ENCODE measurements at places on chromosomes 7 and 10.

- DNase-seq = no peak
Observed at GRCh38 chr7:12757443-12757842, 70.0 kb downstream of the ARL4A start.

DNA sequence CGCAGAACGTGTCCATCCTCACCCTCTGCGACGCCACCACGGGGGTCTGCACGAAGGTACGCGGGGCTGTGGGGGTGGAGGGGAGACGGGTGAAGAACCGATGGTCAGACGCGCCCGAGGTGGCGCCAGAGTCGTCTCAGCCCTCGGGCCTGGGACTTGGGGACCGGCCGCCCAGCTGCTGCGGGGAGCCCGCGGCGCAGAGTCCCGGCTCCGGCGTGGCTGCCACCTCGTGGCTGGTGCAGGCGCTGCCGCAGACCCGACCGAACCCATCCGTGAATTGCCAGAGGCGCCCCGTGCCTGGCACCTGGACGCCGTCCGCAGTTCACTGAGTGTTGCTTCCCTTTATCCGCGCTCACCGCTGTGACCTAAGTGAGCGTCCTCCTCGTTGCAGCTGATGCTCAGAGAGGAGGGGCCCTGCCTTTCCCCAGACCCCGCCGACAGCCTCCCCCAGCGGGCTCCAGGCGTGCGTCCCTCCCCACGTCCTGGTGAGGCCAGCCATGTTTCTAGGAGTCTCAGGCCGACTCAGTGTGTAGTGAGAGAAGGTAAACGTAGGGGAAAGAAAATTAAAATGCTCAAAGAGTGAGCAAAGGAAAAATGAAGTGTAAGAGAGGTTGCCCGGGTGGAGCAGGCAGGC is 208.7 kb downstream of the PAXIP1 start:
- no peak for DNase-seq

GRCh38 chr7:72539702-72540101 is 127.6 kb upstream of the CALN1 start:
- no peak for DNase-seq

DNA sequence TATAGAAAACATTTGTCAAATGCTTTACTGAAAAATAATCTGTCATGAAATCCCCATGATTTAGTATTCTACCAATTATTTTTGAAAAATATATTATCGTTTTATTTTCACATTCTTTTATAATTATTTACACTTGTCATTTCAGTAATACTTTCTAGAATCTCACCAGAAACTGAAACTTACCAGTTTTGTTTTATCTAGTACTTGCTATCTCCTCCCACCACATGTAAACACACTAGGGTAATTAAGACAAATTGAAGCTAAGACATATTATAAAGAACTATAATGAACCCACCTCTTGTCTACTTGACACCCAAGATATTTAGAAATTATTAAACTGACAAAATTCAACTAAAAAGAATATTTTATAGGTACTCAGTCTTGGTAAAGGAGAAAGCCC is 51.5 kb upstream of the GRM3 start:
- no peak for DNase-seq

DNA sequence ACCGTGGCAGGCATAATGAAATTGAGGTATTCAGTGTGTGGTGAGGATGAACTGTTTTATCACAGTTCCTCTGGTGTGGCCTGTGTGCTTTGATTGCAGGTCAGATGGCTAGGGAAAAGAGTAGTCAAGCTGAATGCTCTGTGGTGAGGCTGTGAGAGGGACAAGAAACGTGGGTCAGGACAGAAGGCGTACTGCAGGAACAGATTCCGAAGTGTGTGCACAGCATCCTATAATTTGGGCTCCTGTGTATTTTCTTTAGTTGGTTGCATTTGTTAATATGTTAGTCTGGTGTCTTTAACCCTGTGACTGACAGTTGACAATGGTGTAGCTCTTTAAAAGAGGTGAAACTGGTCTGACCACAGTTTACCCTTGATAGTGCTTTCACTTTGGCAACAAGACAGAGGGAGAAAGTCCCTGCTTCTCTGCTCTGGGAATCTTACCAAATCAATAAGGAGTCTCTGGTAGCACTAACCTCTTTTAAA is 76.5 kb downstream of the AUTS2 start:
- DNase-seq = no peak

GRCh38 chr7:134831862-134832261 is 52.4 kb downstream of the CALD1 start:
- DNase-seq = no peak

- DNase-seq = no peak
Observed at GRCh38 chr10:1267568-1267967, 211.4 kb downstream of the WDR37 start.

- DNase-seq = no peak
Observed at GRCh38 chr10:7948371-7949000, 106.0 kb upstream of the GATA3 start.

DNA sequence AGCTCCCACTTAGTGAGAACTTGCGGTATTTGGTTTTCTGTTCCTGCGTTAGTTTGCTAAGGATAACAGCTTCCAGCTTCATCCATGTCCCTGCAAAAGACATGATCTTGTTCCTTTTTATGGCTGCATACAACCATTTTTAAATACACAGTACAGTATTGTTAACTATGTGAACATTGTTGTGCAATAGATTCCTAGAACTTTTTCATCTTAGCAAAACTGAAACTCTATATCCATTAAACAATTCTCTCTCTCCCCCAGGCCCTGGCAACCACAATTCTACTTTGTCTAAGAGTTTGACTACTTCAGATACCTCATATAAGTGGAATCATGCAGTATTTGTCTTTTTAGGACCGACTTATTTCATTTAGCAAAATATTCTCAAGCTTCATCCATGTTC is 72.4 kb upstream of the CAPZA2 start:
- no peak for DNase-seq

All from upper lobe of right lung (tissue), 1 donor.